GM12878 (cell line): ENCODE measurements at places on chromosomes 1 and 21. TPM values are rescaled to one million over a fixed set of nuclear protein-coding genes. Genes with fewer than 3 reads are reported as not detected.

The TMPRSS2 gene
- polyA plus RNA-seq = not detected in 2 replicates

The DCST2 gene
- not detected in 2 replicates for polyA plus RNA-seq

The S100B gene
- not detected in 2 replicates for polyA plus RNA-seq

The SNAPIN gene
- polyA plus RNA-seq = 74.5 and 78.6 TPM in 2 replicates

DNA sequence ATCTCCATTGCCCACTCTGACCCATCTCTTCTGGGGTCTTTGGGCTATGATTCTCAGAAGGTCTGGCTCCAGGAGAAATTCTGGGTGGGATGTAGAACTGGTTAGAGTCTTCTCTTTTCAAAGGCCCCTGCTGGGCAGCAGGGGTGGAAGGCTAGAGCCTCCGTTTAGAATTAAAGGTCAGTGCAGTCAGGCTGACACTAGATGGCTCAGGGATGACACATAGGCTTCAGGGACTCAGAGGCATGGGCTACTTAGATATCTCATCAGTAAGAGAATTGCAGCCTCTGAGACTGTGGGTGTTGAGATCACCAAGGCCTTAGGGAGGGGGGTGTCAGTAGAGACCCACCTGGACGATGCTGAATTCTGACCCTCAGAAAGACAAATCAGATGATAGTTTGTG lies 12.6 kb upstream of the PPM1J start:
- no peak for DNase-seq
- H3K27ac ChIP-seq = no peak overlapping the region
- H3K27me3 ChIP-seq = no peaks in the 10 kb centered on the region; the same call in 1 of the 2 replicates
- H3K4me3 ChIP-seq = no peak overlapping the region
- H3K4me1 ChIP-seq = no peaks in the 10 kb centered on the region

DNA sequence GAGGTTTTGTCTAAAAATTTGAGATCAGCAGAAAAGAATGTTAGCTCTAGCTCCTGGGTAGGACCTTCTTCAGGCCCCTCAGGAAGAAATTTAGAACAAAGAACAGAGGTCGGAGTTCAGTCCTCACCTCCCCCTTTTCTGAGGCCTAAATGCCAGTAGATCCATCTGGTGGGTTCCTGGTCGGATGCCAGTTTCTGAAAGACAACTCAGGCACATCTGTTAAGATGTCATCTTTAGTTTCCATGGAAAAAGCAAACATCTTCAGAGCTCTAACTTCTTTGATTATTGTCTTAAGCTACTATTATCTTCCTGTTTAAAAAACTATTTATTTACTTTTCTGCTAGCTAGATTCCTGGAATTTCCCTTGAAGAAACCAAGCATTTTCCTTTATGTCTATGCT lies 37.1 kb upstream of the USP25 start:
- H3K27me3 ChIP-seq = peaks cover 1% of the 10 kb centered on the region
- no peak overlapping the region for H3K27ac ChIP-seq
- DNase-seq = no peak
- H3K36me3 ChIP-seq = no peaks in the 10 kb centered on the region

GRCh38 chr1:170586321-170587252 lies 54.6 kb downstream of the GORAB start:
- no peaks in the 10 kb centered on the region for H3K4me1 ChIP-seq
- H3K27ac ChIP-seq = no peak overlapping the region
- no peaks in the 10 kb centered on the region for H3K36me3 ChIP-seq
- H3K4me3 ChIP-seq = no peak overlapping the region

DNA sequence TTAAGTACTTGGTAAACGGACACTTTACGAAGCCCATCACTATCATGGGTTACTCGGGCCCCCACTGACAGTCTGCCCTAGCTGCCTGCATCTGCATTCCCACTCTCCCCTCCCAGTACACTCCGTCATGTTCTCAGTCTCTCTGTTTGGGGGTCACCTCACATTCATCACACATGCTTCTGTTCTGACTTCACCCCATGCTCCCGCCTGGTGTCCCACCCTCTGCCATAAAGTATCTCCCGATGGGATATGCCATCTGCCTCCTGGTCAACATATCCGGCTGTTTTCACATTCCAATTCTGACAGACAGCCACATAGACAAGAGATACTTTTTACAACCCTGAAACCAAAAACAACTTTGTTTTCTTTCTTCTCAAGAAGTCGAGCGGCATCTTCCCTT lies 1.0 kb downstream of the OLFML2B start:
- H3K4me3 ChIP-seq = no peak overlapping the region
- H3K4me1 ChIP-seq = no peaks in the 10 kb centered on the region
- H3K27me3 ChIP-seq = peaks cover 7% of the 10 kb centered on the region; the same call in 1 of the 2 replicates
- no peak overlapping the region for H3K27ac ChIP-seq
- no peaks in the 10 kb centered on the region for H3K36me3 ChIP-seq

DNA sequence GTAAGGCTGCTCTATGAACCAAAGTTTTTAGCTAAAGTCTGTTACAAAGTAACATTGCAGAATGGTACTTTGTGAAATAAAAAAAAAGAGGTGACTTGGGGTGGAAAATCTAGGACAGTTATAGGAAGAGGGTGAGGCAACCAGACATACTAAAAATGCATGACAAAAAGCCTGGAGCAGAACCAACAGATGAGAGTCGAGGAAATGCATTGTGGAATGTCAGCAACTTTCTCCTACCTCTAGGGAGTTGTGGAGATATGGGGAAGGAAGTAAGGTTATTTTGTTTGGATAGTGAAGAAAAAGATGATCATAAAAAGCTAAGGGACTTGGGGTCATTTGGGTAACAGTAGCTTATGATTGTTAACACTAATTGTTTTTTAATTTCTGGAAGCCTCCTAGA lies 295.6 kb downstream of the S1PR1 start:
- no peaks in the 10 kb centered on the region for H3K27me3 ChIP-seq
- H3K4me1 ChIP-seq = no peaks in the 10 kb centered on the region
- no peak for DNase-seq
- H3K36me3 ChIP-seq = no peaks in the 10 kb centered on the region
- no peak overlapping the region for H3K27ac ChIP-seq
- H3K4me3 ChIP-seq = no peak overlapping the region

- peak within 1 kb of the TSS; percentile 89 for H3K27ac ChIP-seq
- peak; percentile 97 for DNase-seq
- peak within 1 kb of the TSS; percentile 64 for H3K4me3 ChIP-seq
- H3K4me1 ChIP-seq = peaks cover 11% of the 10 kb centered on the region
- H3K27me3 ChIP-seq = no peaks in the 10 kb centered on the region
These were observed at the start of gene AIM2 for GRCh38 chr1:159076438-159077119. TSS of gene AIM2 (minus strand) at chr1:159076766. CDS start at chr1:159073499, 3,267 bp downstream.

- peaks cover 7% of the 10 kb centered on the region; the same call in 1 of the 2 replicates for H3K4me1 ChIP-seq
- no peak for DNase-seq
- no peak overlapping the region for H3K4me3 ChIP-seq
- no peaks in the 10 kb centered on the region for H3K36me3 ChIP-seq
- no peaks in the 10 kb centered on the region for H3K27me3 ChIP-seq
These were observed 5.8 kb downstream of the ATP1A4 start for GRCh38 chr1:160157174-160157573.

- H3K4me3 ChIP-seq = no peak overlapping the region
- H3K4me1 ChIP-seq = no peaks in the 10 kb centered on the region
- H3K27ac ChIP-seq = no peak overlapping the region
- H3K27me3 ChIP-seq = no peaks in the 10 kb centered on the region
- no peak for DNase-seq
- H3K36me3 ChIP-seq = no peaks in the 10 kb centered on the region
These were observed 40.9 kb downstream of the PLXNA2 start for GRCh38 chr1:208203127-208203847.

DNA sequence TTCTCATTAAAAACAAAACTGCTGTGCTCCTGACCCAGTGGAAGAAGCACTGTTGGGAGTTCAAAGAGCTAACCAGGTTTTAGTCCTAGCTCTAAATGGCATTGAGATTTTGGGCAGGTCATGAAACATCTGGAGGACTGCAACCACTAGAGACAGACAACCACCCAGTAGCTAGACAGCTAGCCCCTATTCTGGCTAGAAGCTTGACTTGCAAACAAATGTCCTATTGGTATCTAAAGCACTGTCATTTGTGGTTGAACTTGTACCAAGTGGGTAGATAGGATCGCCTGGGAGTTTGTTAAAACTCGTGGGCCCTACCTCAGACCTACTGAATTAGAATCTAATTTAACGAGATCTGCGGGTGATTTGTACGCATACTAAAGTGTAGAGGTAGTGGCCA lies 6.9 kb downstream of the RPL11 start:
- peaks cover 11% of the 10 kb centered on the region for H3K4me1 ChIP-seq
- H3K27ac ChIP-seq = no peak overlapping the region

GRCh38 chr1:59771361-59771760 lies 43.4 kb upstream of the HOOK1 start:
- no peak for DNase-seq
- H3K4me1 ChIP-seq = no peaks in the 10 kb centered on the region
- no peak overlapping the region for H3K27ac ChIP-seq
- no peak overlapping the region for H3K4me3 ChIP-seq

DNA sequence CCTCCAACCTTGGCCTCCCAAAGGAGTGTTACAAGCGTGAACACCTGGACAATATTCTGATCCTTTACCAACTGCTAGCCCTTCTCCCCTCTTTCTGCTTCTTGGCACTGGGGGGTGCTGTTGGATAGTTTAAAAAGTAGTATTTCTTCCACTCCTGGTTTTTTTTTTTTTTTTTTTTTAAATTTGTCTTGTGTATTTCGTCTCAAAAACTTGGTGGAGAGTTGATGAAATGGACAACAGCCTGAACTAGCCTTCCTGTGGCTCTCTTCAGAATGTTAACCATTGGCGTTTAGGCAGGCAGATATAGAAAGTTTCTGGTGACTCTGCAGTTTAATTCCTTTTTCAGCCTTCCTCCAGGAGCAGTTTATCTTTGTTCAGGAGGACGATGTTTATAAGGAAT lies 69.7 kb upstream of the USP24 start:
- no peaks in the 10 kb centered on the region; the same call in 1 of the 2 replicates for H3K27me3 ChIP-seq
- H3K27ac ChIP-seq = no peak overlapping the region
- peaks cover 18% of the 10 kb centered on the region for H3K4me1 ChIP-seq
- DNase-seq = peak; percentile 5
- no peak overlapping the region for H3K4me3 ChIP-seq
- H3K36me3 ChIP-seq = no peaks in the 10 kb centered on the region
